CD4-positive, alpha-beta memory T cell (primary cell): ENCODE measurements at places on chromosomes 3 and 15.
A peak's percentile ranks its signal among the peaks of the same experiment; 100 is the strongest.

- DNase-seq = no peak
These were observed 12.7 kb downstream of the NR2E3 start for GRCh38 chr15:71822890-71823630.

DNA sequence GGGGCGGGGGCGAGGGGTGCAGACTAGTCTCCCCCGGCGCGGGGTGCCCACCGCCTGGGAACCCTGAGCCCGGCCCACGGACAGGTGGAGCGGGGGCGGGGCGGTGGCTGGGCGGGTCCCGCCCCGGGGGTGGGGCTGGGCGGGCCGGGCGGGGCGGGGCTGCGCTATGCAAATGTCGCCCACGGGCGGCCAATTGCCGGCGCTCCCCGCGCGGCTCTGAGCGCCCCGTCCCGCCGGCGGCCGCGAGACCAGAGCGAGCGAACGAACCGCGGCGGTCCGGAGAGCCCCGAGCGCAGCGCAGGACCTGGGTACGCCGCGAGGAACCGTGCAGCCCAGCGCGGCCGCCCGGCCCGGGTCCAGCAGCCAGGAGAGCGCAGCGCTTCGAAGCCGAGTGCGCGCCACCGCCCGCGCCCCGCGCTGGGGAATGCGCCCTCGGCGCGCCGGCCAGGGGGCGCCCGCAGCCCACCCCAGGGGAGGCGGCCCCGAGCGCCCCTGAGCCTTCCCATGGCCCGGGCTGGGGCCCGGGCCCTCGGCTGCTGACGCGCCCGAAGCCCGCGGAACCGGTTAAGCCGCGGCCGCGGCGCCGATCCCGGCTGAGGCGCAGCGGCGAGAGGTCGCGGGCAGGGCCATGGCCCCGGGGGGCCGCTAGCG is at the start of gene SEMA3F:
Gene SEMA3F (plus strand): TSS at position 485 of the 651 bp plus-strand sequence. CDS start 4,299 bp downstream, outside the sequence.
- DNase-seq = peak; percentile 69

GRCh38 chr3:60585918-60586317 is 665.3 kb downstream of the FHIT start:
- no peak for DNase-seq

- no peak for DNase-seq
These were observed 81.2 kb downstream of the TLE3 start for GRCh38 chr15:70016511-70016994.

GRCh38 chr3:190288836-190289235 is 33.4 kb downstream of the CLDN1 start:
- DNase-seq = no peak

- no peak for DNase-seq
These were observed 23.7 kb downstream of the TCF12 start for GRCh38 chr15:56942118-56942517.

GRCh38 chr3:71728632-71729342 is 3.6 kb upstream of the EIF4E3 start:
- DNase-seq = peak; percentile 30

- no peak for DNase-seq
These were observed 460.0 kb upstream of the TBL1XR1 start for GRCh38 chr3:177657243-177657642.

DNA sequence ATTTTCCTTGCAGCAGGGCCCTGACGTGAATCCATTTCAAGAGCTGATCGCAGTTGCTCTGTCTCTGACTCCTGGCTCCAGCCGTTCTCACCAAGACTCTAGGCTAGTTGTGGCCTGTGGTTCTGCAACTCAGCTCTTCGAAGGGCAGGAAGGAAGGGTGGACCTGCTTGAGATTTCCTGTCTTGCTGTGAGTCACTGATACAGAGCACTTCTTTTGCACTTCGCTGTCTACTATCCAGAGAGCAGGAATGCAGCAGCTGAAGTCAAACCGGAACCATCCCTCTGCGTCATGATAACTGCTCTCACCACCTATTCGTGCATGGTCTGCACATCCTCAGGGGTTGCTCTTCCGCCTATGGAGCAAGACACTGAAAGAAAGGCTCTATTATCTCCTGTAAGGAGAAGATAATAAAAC is 59.7 kb downstream of the RAP2B start:
- peak; percentile 95 for DNase-seq

DNA sequence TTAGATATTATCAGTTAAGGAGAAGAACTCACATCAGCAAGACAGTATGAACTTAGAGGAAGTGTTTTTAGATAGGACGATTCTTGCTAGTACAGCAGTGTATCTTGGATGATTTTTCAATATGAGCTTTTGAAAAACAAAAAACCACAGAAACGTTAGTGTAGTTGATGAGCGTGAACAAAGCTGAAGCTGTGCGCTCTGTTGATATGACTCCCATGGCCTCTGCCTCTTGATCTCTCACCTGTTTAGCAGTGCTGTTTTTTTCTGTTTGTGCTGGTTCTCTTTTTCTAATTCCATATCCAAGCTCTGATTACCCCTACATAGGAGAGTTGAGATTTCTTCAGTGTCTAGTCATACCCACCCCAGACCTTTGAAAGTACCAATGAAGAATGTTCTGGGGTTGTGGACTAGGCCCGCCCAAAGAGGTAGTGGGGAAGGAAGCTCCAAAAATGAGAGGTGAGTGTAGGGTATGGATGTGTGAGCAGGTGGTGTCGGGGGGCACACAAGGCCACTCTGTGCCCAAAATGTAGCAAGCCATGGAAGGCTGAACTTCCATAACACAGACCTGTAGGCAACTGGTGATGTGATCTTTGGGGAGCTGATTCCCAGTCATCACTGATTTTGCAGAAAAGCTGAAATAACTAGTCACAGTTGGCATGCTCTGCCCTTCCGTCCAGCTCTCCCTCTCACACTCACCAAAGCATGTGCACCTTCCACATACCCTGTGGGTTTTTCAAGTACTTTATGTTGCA is 20.0 kb upstream of the CMTM7 start:
- peak; percentile 36 for DNase-seq

- no peak for DNase-seq
These were observed 98.6 kb downstream of the TCF12 start for GRCh38 chr15:57017024-57017423.

DNA sequence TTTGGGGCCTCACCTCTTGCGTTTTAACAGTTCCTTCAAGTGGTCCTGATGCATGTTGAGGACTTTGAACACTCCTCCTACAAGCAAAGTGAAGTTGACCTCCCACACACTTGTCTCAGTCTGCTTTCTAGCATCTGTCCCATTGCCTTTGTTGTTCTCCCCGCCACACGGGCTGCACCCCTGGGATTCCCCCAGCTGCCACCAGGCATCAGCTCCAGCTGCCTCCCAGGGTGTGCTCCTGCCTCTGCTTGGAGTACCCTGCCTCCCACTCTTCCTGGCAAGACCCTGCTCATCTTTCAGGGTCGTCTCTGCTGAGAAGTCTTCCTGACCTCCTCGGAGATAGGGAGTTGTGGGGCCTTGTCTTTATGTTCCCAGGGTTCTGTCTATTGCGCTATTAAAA is 52.2 kb downstream of the IGF1R start:
- DNase-seq = no peak

- no peak for DNase-seq
These were observed 56.9 kb upstream of the ARRDC4 start for GRCh38 chr15:97903560-97903959.

DNA sequence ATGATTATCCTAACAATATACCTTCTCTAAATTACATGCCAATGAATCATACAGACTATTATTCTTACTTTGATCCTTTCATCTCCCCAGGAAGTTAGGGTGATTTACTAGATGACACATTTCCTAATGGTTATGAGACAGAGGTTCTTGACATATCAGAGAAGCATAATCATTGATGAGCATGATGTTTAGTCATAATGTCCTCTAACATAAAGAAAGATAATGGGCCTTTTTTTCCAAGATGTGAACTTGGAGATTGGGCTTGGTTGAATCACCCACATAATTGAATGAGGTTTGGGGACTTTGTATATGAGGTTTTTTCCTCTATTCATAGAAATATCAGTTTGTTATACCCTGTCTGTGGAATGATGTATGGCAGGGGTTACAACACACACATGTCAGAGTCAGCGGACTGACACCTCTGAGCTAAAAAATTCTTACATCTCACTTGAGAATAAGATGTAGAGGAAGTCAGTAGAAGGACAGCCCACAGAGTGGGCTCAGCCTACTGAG is 69.7 kb upstream of the DCBLD2 start:
- no peak for DNase-seq

DNA sequence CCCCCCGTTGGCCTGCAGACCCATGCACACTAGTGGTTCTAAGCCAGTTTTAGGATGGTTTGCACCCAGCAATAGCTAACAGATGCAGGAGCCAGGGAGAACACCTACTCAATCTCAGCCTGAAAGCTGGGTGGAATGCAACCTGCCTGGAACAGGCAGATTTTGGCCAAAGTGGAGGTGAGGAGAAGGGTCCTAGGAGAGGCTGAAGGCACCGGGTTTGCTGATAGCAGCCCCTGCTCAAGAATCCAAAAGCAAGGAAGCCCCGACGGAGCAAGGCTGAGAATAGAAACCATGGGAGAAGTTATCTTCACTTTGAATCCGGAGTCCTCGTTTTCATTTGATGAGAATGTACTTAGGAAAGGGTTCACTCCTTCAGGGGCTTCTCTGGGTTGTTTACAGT is 9.9 kb downstream of the RRP9 start:
- no peak for DNase-seq

GRCh38 chr3:17741621-17742101 is 770 bp downstream of the TBC1D5 start:
- no peak for DNase-seq

DNA sequence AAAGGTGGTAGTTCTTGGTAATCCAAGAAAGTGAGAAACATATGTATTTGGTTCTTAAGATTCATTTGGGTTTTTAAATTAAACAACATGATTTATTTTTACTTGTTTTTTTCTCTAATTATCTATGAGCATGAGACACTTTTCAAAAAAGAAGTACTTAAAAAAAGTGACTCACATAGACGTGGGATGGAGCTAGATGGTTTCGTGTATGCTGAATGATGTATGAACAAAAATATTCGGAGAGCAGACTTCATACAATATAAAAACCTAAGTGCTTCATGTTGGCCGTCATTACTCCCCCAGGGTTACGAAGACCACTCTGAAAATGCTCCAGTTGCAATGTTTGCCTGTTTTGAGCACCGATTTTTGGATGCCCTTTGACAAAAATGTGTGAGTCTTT is 90.9 kb downstream of the RORA start:
- no peak for DNase-seq

GRCh38 chr15:42921342-42921731 is 759 bp upstream of the TTBK2 start:
- peak; percentile 52 for DNase-seq

DNA sequence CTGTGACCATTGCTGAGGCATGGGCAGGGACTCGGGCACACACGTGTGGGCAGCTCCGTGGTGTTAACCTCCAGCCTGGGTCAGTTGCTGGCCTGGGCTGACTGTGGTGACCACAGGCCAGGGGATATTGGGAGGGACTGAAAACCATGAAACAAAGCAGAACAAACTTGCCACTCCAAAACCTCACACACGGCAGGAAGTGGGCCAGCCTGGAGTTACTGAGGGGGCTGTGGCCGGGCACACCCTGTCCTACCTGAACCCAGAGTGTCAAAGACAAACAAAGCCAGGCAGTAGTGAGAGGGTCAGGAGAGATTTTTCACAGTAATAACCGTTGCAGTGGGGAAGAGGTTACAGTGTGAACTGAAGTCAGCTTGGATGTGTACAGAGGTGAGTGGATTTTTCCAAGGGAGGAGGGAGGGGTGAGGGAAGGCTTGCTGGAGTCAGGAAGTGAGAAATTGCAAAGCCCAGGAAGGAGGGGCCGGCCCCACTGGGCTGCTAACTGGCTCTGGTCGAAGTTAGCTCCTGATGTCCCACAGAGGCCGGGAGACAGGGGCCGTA is 40.0 kb upstream of the ATP10A start:
- no peak for DNase-seq

DNA sequence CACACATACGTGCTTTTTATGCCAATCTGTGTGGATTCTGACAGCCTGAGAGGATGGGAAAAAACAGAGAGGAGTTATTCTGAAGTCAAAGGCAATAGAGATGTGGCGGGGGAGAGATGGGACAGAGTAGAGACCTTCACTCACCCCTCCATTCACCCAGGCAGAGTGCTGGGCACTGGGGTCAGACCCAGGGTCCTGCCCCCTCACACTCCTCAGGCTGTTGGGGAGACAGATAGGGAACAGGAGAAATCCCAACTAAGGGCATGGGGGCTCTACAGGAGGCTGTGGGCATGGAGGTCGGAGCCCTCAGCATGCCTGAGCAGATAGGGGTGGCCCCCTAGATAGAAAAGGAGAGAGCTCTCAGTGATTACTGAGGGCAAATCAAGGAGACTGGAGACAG is 30.3 kb downstream of the SLC22A14 start:
- no peak for DNase-seq

- no peak for DNase-seq
These were observed 29.0 kb downstream of the HAPLN3 start for GRCh38 chr15:88866295-88866881.

GRCh38 chr3:53856964-53857363 is 10.6 kb downstream of the IL17RB start:
- no peak for DNase-seq

DNA sequence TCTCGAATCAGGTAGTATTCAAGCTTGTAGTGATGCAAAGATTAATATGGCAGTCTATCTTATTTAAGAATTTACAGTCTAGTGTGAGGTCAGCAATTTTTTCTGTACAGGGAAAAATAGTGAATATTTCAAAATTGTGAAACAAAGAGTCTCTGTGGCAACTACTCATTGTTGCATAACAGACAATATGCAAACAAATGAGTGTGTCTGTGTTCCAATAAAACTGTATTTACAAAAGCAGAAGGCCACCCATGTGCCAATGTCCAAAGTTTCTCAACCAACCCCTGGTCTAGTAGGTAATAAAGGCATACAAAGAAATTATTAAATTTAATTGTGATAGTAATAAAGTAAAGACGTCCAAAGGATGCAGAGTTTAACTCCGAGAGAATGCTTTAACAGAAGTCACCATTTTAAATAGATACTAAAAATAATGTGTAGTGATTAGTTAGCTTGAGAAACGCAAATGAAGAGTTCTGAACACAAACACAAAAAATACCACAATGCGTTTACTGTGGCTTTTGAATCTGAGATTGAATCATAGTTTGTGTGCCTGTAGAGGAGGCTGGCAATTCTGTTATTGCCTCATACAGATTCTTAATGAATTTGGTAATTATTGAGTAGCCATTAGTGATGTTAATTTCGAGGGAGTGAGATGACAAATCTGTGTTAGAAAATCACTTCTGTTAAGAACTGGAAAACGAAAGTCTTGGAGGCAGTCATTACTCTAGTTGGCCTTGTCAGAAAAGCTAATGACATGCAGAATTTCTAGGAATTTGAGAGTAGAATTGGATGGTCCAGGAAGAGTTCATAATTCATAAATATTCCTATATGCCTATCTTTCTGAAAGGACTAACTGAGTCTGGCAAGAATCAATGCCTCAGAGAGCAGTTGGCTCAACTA is 48.7 kb downstream of the CADM2 start:
- DNase-seq = no peak

GRCh38 chr3:180278583-180279188 is 241.9 kb upstream of the PEX5L start:
- DNase-seq = no peak

- no peak for DNase-seq
These were observed 632 bp downstream of the MTHFS start for GRCh38 chr15:79896131-79896633.

DNA sequence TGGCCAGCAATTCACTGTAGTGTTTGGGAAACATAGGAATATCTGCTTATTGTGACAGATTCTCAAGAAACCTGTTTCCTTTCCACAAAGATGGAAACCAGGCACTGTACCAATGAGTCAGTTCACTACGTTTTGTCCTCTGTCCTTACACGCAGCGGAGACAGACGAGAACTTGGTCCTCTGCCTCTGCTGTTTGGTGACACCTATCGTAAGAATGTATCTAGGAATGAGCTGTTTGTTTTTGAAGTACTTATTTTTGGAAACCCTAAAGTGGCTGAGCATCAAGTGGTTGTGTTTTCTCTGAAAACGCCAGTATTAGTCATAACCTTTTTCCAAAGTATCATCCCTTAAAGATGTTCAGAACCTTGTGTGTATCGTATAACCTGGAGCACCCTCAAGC is 93.0 kb downstream of the PGPEP1L start:
- no peak for DNase-seq
